HFFc6 (cell line): ENCODE measurements at places on chromosomes 12 and 14. TPM values are rescaled to one million over a fixed set of nuclear protein-coding genes. Genes with fewer than 3 reads are reported as not detected.
A peak's percentile ranks its signal among the peaks of the same experiment; 100 is the strongest.

Gene ADAM20
- 0.07 to 0.32 TPM (median 0.13 TPM) in 3 replicates for total RNA-seq

Gene DDX23
- 62.1 to 86.3 TPM (median 78.6 TPM) in 3 replicates for total RNA-seq

Gene STXBP6
- total RNA-seq: 14.5 to 17.5 TPM (median 16.8 TPM) in 3 replicates

Gene CLEC4D
- not detected in 2 replicates for total RNA-seq

GRCh38 chr12:73384592-73384991 lies 1112.4 kb downstream of the TRHDE start:
- no peak for DNase-seq

- DNase-seq: no peak
Measured at GRCh38 chr12:99152337-99152736, 495.2 kb upstream of the GARIN6 start.

DNA sequence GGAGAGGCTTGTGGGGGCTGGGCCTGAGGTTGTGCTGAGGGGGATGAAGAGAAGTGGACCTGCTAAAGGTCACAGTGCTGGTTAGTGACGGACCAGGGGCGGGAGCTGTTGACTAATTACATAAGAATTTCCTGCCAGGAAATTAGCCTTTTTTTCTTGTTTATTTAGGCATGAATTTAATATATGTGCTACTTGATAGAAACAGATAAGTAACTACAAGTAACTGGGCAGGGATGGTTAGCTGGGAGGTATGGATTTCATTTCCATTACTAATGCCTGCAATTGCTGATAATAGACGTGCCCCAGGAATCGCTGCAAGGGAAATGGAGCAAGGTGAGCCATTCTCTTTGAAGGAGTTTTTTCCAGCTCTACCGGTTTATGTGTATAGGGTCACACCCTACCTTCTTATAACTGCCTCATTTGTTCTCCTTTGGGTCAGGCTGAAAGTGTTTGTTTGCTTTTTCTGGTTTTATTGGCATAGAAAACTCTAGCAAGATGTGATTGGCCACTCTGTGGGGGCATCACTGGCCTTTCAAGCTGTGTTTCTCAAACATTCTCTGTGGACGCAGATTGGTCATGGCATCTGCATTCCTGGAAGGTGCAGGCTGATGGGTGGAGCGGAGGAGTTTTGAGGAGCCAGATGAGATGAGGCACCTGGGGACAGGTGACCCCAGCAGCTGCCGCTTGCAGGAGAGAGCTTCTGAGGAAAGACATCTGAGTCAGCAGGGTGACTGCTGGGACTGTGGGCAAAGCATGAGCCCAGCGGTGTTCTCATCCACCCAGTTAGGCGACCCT lies 19.0 kb upstream of the GPRC5A start:
- peak; percentile 87 for DNase-seq

GRCh38 chr12:69042970-69043369 lies 110.0 kb upstream of the CPM start:
- DNase-seq: no peak

DNA sequence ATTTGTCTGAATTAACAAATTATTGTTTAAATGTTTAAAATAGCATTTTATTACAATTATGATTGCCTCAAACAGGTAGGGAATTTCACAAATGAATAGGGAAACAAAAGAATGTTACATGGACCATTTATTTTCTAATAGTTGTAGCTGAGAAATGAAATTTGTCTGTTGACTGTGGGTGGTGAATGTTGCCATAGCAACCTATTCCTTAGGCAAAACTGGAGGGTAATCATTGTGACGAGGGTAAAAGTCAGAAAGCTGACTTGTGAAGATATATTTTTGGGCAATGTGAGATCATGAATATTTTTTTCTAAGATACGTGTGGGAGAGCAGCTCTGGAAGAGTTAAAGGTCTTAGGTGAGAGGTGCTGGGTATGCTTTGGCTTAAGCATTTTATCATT lies 24.2 kb upstream of the CLEC14A start:
- no peak for DNase-seq

DNA sequence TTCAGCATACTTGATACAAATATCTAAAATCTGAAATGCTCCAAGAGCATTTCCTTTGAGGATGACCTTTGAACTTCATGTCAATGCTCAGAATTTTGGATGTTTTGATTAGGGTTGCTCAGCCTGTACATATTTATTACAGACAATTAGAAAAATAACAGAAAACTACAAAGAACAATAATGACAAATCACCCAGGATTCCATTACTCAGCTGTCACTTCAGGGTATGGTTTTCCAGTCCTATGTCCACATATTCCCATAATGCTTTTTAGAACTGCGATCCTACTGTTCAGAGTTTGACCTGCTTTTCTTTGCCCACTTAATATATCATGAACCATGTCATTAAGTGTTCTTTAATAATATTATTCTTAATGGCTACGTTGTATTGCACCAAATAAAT lies 11.4 kb downstream of the DLGAP5 start:
- no peak for DNase-seq

GRCh38 chr12:81699551-81699950 lies 59.6 kb downstream of the PPFIA2 start:
- DNase-seq: no peak
